ENCODE measurements at places on chromosomes 7 and 10.

GRCh38 chr10:59622320-59623132 lies 87.1 kb downstream of the SLC16A9 start:
- peak; percentile 45 for DNase-seq

DNA sequence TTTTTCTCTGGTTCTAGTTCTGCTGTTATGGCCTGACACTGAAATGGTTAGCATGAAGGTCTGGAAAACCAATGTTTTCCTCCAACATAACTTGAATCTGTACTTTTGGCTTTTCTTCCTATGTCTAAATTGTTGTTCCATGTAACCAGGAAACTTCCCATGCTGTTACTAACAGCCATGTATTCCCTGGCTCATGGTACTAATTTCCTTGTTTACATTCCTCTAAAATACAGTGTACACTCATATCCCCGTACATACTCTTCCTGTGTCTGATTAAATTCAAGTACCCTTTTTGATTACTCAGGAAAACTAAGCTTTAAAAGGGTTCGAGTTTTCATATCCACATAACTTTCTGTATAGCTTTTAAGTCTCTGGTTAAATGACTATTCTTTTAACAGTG lies 12.3 kb upstream of the ACSM6 start:
- DNase-seq = peak; percentile 6

DNA sequence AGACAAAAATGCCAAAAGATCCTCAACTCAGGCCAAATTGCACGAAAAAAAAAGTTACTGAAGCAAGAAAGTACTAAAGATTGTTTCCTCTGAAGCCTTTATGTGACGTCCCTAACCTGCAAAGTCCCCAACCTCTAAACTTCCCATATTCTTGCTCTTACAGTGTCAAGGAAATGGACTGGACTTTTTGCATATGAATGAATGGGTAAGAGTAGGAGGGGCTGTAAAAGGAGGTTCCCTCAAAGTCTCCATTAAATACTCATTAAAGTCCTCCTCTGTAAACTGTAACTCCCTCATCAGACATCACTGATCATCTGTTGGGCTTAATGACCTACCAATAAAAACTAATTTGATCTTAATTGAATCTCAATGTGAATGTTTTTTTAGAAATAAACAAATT lies 164.8 kb upstream of the STEAP1 start:
- no peak for DNase-seq

GRCh38 chr7:30049173-30049572 lies 21.0 kb downstream of the PLEKHA8 start:
- no peak for DNase-seq

- DNase-seq = no peak
Observed at GRCh38 chr10:132611986-132612385, 74.4 kb downstream of the INPP5A start.

DNA sequence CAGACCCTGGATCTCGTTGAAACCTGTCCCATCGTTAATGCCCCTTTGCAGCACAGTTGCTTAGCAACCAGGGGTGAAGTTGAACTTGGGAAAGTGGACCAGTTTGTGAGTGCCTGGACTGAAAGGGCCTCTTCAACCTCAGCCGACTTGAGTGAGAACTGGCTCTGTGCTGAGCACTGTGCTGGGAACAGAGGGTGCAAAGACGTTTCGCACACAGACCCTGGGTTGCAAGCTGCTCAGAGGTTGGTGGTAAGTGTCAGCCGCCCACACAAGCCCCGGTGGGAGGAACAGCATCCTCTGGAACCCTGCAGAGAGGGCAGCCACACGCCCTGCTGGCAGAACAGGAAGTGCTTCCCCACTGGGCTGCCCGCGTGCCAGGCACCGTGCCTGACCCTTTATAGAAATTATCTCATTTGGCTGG lies 89.2 kb downstream of the CARD11 start:
- no peak for DNase-seq

DNA sequence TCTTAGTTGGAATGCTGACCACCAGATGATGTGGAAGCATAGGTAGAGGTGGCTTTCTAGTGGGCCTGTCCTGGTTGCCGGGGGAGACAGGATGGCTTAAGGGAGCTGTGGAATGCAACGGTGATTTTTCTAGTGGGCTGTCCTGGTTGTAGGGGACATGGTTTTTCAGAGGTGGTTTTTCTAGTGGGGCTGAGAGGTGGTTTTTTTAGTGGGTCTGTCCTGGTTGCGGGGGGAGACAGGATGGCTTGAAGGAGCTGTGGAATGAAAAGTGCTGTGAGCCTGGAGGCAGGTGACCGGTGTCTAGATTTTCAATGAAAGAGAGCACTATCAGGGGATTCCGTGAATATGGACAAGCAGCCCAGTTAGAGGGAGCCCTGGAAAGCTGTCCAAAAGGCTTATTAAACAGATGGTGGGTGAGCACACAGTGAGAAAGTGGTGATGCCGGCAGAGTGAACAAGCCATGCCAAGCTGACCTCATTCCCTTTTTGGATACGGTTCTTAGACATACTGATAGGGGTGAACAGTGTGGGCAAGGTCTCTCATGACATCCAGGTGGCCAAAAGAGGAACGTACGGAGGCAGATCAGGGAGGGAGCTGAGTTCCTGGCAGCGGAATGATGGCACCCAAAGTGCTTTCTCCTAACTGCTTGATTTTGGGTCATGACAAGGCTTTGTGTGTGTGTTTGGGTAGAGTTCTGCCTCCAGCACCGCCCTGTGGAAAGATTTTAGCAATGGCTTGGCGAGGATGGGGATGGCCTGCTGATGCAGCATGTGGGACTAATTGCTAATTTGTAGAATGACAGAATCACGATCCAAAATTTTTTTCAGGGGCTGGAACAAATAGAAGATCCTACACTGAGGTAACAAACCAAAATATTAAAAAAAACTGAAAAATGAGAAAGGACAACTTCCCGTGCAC lies 126.6 kb downstream of the TMEM178B start:
- no peak for DNase-seq

DNA sequence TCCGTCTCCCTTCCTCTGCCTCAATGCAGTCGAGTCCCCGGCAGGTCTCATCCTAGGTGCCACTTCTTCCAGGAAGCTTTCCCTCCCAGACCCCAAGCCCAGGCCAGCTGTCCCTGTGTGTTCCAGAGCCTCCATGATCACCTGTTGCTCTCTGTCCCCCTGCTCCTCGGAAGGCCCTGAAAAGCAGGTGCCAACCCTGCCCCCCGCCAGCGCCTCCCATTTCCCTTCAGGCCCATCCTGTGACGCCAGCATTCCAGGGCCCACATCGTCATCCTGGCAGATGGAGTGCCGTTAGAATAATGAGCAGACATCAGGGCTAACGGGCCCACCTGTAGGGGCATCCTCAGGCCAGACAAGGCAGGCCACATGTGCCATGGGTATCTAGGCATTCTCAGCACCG lies 253.0 kb upstream of the PPP2R2D start:
- no peak for DNase-seq

Measured in EL (cell line).